GM12891 (cell line): ENCODE measurements at places on chromosomes 3 and 15.

- no peak for DNase-seq
These were observed 1.6 kb downstream of the BBX start for GRCh38 chr3:107524326-107524840.

DNA sequence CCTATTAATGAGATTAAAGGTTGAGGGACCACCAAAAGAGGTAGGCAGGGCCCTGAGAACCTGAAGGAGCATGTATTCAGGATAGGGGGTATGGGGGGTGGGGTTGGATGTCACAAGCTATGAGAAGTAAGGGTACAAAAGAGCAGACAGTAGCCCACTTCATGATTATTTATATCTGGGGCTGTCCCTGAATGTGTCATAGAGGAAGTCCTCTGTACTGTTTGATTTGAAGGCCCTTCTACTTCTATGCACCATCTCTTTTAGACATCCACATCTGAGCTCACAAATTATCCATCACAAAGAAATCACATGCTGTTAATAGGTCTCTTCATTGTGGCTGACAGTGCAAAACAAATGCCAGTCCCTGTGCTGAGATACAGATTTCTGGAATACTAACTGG lies 68.6 kb downstream of the FHIT start:
- DNase-seq = no peak

DNA sequence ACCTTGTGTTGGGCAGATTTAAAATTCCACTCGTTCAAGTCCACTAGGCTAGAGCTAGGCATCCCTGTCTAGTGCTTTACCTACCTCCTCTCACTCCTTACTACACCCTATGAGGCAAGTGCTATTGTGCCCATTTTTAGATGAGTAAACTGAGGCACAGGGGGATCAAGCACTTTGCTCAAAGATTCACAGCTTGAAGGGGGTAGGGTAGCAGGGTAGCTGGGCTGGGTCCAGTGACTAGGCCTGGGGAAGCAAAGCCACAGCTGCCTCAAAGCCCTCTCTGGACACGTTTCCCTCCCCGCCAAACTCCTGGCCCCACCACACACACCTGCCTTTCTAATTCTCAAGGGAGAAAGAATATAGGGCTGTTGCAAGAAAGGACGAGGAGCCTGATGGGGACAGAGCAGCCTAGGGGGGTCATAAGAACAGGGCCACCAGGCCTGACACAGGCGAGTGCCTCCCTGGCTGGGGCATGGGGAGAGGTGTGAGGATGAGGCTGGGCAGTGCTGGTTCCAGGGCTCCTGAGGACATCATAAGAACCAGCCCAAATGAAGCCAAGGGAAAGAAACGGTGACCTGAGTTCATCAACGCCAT lies 34.8 kb upstream of the SFMBT1 start:
- no peak for DNase-seq

DNA sequence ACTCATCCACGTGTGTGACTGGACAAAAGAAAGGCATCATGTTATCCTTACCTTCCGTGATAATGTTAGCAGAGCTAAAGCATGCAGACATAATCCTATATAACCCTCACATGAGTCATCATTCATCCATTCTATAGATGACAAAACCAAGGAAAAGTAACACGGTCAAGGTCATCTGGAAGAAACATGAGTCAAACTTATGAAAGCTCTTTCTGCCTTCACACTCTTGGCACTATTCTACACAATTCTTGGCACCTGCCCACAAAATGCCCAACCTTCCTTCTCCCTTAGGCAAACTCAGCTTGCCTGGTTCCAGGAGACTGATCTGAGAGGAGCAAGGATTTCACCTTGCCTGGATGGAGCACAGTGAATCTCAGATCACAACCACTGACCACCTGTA lies 66.9 kb downstream of the PRICKLE2 start:
- DNase-seq = no peak

DNA sequence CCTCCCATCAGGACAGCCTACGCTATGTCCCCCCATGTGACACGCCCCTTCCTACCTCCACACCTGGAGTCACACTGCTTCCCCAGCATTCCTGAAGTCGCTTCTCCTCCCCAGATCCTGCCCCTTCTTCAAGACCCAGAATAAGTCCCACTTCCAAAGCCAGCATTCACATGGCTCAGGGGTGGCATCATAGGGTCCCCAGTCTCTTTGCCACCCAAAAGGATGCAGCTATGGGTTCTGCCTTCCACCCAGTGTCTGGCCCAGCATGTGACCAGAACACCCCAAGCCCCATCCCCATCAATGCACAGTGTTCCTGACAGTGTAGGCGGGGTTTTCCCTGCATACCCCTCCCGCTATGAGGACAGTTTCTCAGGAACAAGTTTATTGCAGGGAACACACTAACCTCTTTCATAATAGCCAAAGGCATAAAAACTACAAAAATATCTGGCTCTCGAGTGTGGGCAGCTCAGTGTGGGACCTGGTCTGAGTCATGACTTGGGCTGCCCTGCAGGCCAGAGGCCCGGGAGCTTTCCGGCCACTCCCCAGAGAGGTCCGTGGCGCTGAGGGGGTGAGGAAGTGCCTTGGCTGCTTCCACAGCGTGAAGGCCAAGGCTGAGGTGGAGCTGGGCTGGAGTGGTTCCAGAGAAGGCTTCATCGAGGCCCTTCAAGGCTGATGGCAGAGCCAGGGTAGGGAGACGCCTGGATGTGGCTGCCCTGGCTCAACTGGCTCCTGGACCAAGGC lies 5.8 kb downstream of the ISLR start:
- DNase-seq = no peak

DNA sequence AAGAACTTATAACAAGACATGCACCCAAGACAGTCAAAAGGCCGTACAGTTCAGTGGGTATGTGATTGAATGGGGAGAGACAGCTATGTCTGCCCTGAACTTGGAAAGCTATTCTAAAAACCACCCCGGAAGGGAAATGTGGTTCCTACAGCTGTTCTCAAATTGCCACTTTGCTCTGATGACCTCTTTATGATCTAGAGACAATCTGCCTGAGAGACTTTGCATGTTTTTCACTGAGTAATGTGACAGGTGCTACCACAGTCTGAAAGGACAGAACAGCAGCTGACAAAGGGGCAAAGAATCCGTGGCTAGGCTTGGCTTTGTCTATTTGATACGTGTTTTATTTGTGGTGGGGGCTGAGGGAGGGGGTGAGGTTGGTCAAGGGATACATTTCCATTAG lies 148.3 kb upstream of the NPHP3 start:
- no peak for DNase-seq

- no peak for DNase-seq
These were observed 39.8 kb downstream of the ACSBG1 start for GRCh38 chr15:78194568-78194925.

GRCh38 chr15:95558916-95559315 lies 771.6 kb upstream of the NR2F2 start:
- no peak for DNase-seq

DNA sequence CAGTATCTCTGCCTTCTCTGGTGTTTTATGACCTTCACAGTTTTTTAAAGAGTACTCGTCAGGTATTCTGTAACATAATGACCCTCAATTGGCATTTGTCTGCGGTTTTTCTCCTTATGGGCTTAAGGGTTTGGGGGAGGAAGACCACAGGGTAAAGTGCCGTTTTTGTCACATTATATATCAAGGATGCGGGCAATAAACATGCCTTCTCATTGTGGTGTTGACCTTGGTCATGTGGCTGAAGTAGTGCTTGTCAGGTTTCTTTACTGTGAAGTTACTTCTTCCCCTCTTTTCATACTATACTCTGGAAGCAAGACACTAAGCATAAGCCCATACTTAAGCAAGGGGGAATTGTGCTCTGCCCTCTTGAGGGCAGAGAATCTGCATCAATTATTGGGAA lies 16.6 kb downstream of the CAPN3 start:
- DNase-seq = no peak

GRCh38 chr3:189171707-189172106 lies at the start of gene TPRG1:
TSS of gene TPRG1 (plus strand) at chr3:189171971. CDS start at chr3:189207385, 35,414 bp downstream.
- no peak for DNase-seq

- DNase-seq = no peak
These were observed 3.6 kb upstream of the KBTBD12 start for GRCh38 chr3:127911421-127911931.

GRCh38 chr15:85327820-85328219 lies 52.6 kb upstream of the AKAP13 start:
- no peak for DNase-seq

DNA sequence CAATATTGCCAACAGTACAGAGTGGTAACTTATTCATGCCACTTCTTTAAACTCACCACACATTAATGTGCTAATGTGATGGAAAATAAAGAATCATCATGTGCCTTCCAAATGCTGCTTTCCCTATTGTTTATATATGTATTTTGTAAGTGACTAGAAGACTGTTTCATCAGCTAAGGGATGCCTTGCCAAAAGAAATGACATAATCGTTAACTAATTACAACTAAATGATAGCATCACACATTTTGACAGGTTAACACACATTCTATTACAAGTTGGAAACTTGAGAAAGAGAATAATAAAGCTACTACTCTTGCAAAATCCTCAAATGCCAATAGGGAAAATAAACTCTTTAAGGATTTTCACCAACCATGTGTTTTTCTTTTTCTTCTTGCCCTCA lies 329.9 kb upstream of the AGTR1 start:
- DNase-seq = no peak

- no peak for DNase-seq
These were observed 108.4 kb downstream of the PDE8A start for GRCh38 chr15:85089929-85090597.

GRCh38 chr3:105065895-105066839 lies 300.5 kb upstream of the ALCAM start:
- no peak for DNase-seq
